CD4-positive, alpha-beta T cell treated with Interleukin-6 at 100 ng/mL for 8 hours (primary cell): ENCODE measurements at places on chromosomes 2 and 18.

- DNase-seq = no peak
Observed at GRCh38 chr2:180255981-180256380, 248.9 kb upstream of the CWC22 start.

DNA sequence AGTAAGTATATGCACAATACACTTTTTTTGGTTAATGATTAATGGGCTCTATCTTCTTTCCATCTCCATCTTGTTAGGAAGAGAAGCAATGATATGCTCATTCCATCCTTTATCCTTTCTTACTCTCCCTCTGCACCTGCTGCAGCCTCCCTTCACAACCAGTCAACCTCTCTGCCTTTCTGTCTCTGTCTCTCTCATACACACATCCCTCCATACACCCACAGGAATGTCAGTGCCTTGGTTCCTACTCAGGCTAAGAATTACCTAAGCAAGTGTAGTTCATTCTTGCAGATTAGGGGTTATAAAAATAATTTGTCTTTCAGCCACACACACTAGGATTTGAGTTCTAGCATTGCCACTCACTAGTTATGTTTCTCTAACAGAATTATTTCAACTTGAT, 45.6 kb downstream of the MAP2 start:
- DNase-seq = no peak

- no peak for DNase-seq
Observed at GRCh38 chr2:38898256-38898655, 8.6 kb downstream of the ARHGEF33 start.

GRCh38 chr2:212549941-212550340, 11.3 kb upstream of the ERBB4 start:
- no peak for DNase-seq

GRCh38 chr2:58629545-58630119, 388.5 kb upstream of the FANCL start:
- no peak for DNase-seq
